ENCODE measurements at places on chromosomes 13 and 19.

DNA sequence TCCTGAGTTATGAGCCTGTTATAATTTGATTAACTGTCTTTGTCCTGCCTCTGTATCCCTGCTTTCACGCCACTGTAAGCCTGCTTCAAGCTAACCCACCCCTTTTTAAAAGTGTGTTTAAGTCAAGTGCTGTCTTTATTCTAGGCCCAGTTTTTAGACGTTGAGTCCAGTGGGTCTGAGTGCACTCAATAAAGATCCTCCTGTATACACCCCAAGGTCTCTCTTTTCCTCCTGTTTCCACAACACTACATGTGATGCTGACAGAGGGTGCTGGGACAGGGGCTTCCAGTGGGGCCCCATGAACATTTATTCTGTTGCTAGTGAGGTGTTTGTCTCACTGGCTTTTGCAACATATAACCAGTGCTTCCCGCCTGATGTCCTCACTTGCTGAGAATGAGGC lies 6.7 kb upstream of the F2RL3 start:
- DNase-seq = no peak

DNA sequence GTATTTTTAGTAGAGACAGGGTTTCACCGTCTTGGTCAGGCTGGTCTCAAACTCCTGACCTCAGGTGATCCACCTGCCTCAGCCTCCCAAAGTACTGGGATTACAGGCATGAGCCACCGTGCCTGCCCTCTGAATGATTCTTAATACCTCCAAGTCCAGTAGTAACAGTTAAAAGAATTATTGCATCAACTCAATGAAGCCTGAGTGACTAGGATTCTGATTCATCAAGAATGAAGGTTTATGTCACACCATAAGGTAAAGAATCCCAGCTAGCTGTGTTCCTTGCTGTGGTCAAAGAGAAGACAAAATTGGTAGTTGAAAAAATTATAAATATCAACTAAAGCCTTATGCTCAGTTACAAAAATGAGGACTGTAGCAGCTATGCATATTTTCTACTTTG lies 81.2 kb upstream of the ABCC4 start:
- DNase-seq = no peak

DNA sequence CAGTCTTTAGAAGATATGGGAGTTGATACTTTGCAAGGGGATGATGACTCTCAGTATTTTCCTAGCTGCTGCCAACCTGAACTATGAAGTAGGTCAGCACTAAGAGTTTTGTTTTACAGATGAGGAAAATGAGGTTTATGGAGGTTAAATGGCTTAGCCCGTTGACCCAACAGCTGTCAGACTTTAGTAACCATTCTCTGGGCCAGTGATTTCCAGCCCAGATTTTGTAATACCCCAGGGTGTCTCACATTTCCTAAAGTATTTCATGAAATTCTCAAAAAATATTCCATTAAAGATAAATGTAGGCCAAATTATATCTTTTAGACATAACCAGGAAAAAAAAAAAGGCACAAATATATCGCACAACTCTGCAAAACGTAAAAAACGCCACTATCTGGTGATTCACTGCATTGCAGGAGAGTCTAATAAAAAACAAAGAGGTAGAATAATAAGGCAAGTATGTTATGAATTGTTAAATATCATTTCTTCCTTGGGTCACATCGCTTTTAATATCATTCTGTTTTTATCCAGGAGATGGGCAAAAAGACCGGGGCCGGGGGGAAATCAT lies 112.5 kb downstream of the DACH1 start:
- DNase-seq = no peak

DNA sequence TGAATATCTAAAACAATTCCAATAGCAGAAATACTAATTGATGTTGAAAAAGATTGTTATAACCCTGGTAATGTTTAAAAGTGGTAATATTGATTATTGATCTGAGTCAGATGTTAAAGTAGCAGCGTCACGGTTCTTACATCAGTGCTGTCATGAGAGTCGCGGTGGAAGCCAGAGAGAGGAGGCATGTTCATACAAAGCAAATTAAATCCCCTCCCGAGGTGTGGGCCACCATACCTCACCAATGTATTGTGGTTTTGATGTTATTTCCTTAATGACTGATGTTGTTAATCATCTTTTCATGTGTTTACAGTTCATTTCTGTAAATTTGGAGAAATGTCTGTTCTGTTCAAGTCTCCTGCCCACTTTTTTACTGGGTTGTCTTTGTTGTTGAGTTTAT lies 11.2 kb downstream of the ZNF317 start:
- DNase-seq = no peak

DNA sequence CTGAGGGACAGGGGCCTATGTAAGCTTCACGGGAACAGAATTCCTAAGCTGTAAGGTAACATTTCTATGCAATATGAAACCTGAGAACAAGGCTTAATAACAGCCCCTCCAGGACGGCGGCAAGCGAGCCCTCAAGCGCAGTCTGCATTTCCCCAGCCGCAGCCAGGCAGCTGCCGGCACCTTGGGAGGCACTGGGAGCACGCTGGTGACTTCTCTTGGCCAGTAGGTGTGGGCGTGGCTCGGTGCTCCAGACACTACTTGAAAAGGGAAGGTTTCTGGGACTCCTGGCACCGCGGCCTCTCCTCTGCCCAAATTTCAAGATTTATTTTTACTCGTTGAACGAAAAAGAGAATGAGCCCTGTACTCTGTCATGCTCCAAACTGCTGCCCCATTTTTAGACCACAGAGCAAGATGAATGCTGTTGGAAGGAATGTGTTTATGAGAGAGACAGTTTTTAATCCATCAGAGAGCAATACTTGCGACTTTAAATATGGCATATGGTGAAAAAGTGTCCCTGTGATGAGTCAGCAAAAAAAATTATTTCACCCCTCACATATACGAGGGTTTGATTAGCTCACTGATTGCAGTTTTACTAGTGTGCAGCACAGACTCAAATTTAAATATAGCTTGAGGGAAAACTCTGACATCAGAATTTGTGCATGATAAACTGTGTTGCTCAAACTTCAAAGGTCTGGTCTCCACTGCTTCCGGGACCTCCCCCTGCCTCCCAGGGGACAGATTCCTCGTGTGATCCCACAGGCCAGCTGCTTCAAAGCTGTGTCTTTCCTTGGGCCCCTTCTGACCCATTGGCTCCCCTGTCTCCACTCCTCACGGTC lies 81.2 kb downstream of the COL4A2 start:
- no peak for DNase-seq

DNA sequence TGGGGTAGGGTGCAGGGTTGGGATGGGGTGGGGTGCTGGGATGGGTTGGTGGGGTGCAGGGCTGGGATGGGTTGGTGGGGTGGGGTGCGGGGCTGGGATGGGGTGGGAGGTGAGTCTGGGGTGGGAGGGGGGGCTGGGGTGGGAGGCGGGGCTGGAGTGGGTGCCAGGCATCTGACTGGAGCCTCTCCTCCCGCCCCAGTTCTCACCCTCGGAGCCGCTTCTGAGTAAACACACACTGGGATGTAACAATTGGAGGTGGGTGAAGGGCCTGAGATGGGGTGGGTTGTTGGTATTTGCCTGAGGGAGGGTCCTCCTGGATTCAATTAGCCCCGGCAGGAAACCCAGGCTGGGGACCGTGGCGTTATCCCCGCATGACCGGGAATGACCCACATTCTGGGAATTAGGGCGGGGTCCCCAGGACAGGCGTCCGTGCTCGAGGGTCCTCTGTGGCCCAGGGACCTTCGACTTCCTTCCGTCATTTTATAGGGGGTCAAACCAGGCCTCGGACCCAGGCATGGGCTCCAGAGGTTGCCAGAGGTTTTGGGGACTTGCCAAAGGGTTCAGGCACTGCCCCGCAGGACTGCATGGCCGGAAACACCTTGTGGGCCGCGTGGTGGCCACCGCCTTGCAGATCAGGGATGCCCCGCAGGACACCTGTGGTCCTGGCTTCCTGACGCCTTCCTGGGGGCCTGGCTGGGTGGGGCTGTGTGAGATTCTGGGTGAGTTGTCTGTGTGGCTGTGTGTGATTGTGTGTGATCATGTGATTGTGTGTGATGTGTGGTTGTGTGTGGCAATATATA lies 1.4 kb downstream of the TMPRSS9 start:
- DNase-seq = no peak

DNA sequence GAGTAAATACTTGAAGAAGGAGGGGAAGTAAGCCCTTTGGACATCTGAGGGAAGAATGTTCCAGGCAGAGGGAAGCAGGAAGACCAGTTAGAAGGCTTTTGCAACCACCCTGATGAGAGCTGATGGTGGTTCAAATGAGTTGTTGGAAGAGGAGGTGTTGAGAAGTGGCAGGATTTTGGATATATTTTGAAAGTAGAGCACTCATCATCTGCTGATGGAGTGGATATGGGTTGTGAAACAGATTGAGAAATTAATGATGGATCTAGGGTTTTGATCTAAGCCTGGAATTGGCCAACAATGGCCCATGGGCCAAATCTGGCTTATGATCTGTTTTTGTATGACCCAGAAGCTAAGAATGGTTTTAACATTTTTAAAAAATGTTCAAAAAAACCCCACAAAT lies 230.7 kb downstream of the NDFIP2 start:
- DNase-seq = no peak

DNA sequence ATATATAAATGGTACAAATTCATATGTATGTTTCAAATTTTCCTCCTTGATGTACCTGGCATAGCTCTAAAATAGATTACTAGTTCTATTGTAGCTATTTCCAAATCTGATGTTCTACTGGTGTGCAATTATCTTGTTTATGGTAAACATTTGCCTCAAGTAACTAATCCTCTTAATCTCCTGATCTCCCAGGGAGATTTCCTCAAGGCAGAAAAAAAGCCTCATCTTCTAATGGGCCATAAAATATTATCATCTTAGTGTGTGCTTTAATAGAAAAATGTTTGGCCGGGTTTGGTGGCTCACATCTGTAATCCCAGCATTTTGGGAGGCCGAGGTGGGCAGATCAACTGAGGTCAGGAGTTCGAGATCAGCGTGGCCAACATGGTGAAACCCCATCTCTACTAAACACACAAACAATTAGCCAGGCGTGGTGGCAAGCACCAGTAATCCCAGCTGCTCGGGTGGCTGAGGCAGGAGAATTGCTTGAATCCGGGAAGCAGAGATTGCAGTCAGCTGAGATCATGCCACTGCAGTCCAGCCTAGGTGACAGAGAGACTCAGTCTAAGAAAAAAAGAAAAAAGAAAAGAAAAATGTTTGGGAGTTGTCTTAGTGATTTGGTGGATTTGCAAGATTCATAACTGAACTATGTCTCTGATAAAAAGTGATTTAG lies 498.9 kb upstream of the SLITRK5 start:
- DNase-seq = no peak

GRCh38 chr13:46749951-46750350 lies 47.0 kb downstream of the ESD start:
- no peak for DNase-seq

GRCh38 chr13:41641429-41641828 lies 184.1 kb downstream of the RGCC start:
- no peak for DNase-seq

DNA sequence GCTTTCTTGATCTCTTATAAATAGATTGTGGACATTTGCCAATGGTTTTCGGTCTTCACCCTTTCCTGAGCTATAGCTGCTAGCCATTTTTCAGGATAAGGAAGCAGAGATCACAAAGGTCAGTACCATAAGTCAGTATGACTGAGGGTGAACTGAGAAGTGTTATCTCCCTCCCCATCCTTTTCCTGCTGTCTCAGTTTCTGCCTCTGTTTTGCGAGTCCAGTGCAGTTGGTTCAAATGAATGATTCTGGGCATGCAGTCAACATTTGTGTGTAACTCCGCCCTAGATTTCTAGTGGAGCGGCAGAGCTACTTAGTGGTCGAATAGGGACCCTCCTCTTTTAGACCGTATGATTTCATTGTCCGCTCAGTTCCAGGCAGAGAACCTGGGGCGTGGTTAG lies 460.8 kb upstream of the ARGLU1 start:
- DNase-seq = no peak

DNA sequence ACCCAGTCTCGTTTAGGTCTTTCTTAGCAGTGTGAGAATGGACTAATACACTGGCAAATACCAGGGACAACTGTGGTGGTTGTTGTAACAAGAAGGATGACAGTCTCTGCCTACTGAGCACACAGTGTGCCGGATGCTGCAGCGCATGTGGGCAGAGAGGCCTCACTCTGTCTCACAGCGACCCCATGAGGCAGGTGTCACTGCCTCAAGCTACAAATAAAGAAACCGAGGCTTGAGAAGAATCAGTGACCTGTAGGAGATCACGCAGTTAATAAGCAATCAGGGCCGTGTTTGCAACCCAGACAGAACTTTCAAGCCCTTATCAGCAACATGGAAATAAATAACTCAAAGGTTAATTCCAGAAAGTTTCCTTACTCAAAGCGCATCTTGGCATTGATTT lies 40.5 kb upstream of the GAS6 start:
- no peak for DNase-seq

- DNase-seq = peak; percentile 70
These were observed 6.0 kb downstream of the TEKTIP1 start for GRCh38 chr19:3544742-3545668.

- no peak for DNase-seq
These were observed 1.4 kb downstream of the ZNF324 start for GRCh38 chr19:58468216-58468839.

DNA sequence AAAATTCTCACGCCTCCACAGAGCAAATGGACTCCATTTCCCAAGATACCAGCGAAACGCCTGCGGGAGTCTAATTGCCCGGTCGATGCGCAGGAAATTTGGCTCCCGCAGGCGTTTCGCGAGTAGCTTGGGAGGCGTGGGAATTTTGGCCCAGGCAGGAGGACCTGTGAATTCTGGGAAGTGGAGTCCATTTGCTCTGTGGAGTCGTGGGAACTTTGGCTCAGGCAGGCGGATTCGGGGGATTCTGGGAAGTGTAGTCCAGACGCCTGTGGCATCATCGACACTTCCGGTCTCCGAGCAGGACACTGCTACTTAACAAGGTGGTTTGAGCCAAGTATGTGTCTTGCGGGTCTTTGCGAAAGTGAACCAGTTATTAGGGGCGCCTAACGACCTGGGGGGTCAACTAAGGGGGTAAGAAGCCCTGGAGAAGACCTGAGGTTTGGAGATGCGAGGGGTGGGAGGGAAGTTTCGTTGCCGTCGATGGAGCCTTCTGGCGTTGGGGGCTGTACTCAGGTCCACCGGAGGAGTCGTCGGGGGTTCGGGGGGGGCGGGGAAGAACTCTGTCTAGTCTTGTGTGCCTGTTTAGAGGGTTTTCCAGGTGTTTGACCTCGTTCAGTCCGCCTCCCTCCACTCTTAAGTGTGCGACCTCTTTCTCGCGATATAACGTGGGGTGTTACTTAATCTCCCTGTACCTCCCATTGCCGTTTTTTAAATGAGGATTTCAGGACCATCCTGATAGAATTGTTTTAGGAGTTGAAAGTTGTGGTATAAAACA lies at the start of gene ZNF155:
ZNF155 (plus strand) TSS at position 277 of the 775 bp plus-strand sequence. CDS start 4,356 bp downstream, outside the sequence.
- peak; percentile 40 for DNase-seq
